ENCODE measurements at places on chromosomes 16 and 17.

DNA sequence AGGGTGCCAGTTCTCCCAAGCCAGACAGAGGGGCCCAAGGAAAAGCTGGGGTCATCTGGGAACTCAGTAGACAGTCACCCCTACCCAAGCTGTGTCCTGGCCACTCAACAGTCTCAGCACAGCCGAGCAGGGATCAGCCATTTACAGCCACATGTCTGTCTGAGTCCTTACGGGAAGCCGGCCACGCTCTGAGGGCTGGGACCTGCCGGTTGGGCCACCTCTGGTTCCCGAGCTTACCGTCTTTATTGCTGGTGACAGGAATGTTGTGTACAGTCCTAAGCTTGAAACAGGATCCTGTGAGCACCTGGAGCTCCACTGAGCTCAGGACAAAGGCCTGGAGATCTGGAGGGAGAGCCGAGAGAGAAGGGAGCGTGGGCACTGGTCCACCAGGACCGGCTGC lies 59.8 kb downstream of the TIMM22 start:
- DNase-seq = no peak

DNA sequence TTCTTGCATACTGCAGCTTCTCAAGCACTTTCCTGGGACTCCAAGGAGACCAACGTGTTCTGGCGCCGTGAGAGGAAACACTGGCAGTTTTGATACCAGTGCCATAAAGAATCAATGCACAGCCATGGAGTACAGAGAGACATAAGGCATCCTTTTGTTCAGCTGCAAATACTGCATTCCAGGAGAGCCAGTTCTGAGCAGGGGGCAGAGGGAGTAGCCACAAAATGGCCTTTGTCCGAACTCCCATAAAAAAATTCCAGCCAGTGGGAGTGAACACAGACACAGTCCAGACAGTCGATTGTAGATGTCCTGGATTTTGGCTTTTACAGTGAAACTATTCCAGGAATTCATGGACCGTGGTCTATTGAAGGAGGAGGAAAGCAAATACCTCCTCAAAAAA lies 36.2 kb upstream of the TEKT3 start:
- no peak for DNase-seq

GRCh38 chr17:4475463-4475862 lies 23.2 kb upstream of the SPNS2 start:
- no peak for DNase-seq

DNA sequence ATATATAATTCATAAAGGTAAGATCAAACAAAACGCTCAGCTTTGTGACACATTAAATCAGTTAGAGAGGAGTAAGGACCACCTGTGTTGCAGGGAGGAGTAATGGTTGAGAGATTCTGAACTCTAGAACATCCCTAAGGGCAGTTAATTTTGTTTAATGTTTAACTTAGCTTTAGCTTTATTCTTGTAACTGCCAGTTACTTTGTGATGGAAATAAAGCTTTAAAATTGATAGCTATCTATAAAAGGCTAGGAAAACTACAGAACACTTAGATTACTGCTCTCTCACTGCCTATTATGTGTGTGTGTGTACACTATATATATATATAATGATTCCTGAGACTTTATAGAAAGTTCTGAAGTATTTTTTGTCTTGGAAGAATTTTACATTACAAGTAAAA lies 37.8 kb downstream of the PTRH2 start:
- no peak for DNase-seq

DNA sequence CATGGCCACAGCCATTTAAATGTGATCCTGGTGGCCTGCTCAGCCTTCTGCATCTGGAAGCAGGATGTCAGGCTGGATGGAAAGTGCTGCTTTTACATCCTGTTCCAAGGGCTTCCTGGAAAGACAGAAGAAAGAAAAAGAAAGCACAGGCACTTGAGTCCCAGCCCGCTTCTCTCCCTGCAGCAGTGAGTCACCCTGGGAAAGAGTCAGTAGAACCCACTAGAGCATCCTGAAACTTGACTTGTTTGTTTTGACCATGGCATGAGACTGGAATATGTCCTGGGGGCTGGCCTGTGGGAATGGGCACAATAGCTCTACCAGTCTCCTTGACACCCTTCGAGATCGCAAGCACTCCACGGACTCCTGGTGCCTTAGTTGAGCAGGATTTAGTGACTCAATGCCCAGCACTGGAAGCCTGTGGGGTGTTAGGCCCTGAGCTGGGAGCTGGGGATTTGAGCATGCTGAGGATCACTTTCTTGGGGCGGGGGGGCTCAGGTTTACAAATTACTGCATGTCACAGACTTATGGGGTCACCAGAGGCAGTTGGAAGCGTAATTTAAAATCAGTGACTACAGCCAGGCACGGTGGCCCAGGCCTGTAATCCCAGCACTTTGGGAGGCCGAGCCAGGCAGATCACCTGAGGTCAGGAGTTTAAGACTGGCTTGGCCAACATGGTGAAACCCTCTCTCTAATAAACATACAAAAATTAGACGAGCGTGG lies 22.1 kb upstream of the GNA13 start:
- no peak for DNase-seq

DNA sequence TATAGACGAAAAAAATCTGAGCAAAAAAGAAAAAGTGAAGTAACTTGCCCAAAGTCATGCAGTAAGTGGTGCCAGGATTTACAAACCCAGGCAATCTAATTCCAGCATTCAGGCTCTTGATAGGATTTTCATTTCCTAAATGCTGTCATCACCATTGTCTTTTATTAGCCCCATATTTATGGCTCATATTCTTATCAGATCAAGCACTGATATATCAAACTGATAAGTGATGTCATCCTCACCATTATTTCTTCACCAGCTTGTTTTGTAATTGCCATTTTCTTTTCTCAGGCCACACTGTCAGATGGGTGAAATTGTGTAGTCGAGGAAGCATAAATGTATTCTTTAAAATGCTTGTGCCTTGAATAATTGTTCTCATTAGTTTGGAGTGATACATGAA lies 1.3 kb downstream of the RAD51C start:
- no peak for DNase-seq

DNA sequence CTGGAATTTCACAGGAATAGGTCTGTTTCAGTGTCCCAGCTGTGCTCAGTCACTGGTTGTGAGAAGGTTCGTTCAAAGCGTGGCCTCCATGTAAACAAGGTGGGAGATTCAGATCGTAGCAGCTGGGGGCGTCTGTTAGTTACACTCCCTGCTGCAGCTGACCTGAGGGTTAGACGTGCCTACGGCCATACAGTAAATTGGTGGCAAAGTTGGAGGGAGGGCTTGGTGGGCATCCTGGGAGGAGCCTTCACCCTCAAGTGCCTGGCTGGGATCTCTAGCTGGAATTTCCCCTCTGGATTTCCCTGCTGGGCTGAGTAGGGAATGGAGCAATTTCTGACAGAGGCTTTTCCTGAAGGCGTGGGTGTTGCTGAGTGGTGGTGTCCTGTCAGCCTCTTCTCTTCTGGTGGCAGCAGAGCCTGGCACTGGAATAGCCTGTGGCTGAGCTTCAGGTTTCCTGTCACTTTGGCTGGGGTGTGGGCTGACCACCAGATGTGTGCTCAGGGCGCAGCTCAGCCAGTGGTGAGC lies 6.4 kb downstream of the FCSK start:
- no peak for DNase-seq

DNA sequence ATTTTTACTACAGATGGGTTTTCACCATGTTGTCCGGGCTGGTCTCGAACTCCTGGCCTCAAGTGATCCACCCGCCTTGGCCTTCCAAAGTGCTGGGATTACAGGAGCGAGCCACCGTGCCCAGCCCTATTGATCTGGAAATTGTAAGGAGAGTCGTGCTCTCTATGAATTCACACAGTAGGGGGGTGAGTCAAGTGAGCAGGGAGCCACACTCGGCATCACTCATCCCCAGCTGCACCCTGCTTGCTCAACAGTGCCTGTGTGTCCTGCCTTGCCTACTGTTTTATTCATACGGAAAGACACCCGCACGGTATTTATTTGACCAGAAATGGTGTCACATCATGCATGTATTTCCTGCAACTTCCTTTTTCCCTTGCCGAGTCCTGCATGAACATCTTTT lies 157.2 kb upstream of the FOXF1 start:
- DNase-seq = no peak

- DNase-seq = no peak
Measured at GRCh38 chr16:83338941-83339340, 468.8 kb upstream of the HSBP1 start.

DNA sequence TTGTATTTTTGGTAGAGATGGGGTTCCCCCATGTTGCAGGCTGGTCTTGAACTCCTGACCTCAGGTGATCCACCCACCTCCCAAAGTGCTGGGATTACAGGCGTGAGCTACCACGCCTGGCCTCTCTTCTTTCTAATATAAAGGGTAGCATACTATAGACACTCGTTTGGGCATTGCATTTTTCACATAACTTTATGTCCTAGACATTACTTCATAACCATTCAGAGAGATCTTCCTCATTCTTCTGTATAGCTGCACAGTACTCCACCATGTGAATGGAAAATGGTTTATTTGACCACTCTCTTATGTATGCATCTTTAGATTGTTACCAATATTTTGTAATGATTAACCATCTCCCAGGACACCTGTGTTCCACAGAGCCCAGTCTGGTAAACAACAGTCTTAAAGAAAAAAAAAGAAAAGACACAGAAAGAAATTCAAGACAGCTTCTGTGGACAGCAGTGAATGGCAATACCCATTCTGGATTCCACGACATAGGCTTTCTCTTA lies 42.1 kb downstream of the TK2 start:
- DNase-seq = no peak

DNA sequence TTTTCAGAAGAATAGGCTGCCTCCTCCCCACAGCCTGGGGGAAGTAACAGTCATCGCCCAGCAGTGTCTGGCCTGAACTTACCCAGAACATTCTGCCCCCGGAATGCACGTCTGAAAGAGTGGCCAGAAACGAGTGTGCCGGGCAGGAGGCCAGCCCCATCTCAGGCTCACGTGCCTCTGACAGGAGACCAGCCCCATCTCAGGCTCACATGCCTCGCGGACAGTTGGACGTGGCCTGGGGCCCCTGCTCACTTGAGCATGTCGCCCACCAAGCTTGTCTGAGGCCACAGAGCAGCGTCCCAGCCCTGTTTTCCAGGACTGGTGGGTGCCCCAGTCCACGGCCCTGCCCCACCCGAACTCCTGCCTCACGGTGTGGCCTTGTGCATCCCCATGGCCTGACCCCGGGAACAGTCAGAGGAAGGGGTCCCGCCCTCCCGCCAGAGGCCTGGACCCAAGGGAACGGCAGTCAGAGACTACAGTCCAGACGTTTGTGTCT lies 16.3 kb upstream of the CDH15 start:
- DNase-seq = no peak

DNA sequence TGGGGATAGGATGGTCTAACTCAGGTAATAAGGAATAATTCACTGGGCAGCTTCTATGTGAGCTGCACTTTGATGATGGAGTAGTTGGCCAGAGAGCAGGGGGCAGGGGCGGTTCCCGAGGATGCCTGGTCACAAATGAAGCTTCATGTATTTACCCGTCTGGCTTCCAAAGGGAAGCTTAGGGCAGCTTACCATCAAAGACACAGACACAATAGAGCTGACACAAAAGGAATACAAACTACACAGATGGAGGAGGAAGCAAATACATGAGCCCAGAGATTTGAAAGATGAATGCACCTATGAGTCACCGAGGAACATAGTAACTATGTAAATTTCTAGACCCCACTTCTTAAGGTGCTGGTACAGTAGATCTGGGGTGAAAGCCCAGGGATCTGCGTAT lies 8.7 kb upstream of the EMP2 start:
- no peak for DNase-seq

- no peak for DNase-seq
Measured at GRCh38 chr17:21209511-21210175, 4.3 kb downstream of the TMEM11 start.

DNA sequence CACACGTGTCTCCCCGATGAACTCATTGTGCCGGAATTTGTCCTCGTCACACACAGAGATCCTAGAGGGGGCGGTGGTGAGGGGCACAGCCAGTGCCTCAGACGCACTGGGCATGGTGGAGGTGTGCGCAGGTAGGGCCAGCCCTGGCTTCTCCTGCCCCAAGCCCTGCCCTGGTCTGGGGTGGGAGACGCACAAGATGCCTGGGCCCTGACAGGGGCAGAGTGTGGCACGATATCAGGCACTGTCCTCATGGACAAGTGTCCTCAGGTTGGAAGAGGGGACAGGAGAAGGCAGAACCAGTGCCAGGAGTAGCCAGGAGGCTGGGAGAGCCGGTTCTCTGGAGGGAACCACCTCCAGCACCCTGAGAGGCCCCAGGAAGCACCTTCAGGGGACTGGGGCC lies 20.0 kb downstream of the DOC2B start:
- no peak for DNase-seq

- no peak for DNase-seq
Measured at GRCh38 chr16:88647178-88648070, 3.4 kb downstream of the CYBA start.

DNA sequence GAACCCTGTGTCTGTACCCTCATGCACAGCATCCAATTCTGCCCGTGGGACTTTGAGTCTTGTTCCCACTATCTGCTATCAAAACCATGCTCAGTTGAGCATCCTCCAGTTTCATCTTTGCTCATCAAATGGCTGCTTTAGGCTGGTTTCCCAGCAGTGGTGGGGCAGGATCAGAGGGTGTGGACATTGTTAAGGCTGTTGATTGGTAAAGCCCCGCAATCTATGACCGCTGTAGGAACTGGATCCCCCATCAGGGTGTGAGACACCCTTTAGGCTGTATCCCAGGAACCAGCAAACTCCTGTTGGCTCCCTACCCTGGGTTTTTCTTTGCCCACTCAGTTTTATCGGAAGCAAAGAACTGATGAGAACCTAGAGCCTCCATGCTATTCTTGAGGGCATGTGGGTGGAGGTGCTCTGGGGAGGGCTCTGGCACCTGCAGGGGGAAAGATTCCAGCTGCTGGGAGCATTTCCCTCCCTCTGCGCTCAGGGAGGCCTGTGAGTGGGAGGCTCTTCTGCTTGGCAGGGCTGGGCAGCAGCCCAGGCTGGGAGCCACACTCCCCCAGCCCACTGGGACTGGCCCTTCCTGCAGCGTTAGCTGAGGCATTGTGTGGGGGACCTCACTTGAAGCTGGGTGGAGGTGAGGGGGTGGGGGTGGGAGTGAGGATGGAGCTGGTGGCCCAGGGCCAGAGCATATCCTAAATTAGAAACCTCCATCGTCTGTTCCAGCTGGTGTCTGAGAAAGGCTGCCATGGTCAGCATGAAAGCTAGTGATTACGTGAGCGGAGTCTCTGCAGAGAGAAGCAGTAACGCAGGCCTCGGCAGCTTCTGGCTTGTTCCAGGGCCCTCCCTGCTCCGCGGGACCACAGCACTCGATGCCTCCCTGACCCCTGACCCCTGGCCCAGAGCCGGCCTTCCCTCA lies 160.6 kb downstream of the IRF8 start:
- DNase-seq = no peak

GRCh38 chr16:66308096-66308495 lies 58.4 kb upstream of the CDH5 start:
- no peak for DNase-seq

DNA sequence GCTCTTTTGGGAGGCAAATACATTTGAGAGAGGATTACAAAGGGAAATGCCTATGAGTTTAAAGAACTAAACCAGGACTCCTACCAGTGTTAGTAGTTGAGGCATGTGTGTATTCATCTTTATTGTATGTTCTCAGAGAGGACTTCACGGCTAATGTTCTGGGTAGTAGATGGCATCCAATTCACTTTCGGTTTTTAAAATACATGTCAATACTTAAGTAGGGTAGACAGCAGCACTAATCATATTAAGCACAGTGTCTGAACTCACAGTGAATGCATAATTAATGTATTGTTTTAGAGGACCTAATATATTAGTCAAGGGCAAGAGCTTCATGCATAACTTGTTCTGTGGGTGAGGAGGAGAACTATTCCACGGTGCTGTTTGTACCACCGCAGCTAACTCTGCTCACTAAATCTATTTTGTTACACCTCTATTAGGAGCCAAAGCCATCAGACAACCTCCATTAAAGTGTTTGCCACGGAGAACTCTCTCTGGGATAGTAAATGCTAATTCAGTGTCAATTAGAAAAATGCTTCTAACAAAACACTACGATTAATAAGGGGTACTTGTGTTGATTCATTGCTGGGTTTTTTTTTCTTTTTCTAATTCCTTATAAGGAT lies 56.3 kb downstream of the COX10 start:
- DNase-seq = no peak
